ENCODE measurements at places on chromosomes 3 and 15. TPM values are rescaled to one million over a fixed set of nuclear protein-coding genes. Genes with fewer than 3 reads are reported as not detected.

GRCh38 chr15:27705056-27705455 lies 394.1 kb downstream of the OCA2 start:
- no peaks in the 10 kb centered on the region for H3K4me1 ChIP-seq
- H3K27me3 ChIP-seq, result no peaks in the 10 kb centered on the region
- DNase-seq, result no peak

- no peak overlapping the region for H3K4me3 ChIP-seq
- no peaks in the 10 kb centered on the region for H3K27me3 ChIP-seq
- DNase-seq, result no peak
- H3K4me1 ChIP-seq, result no peaks in the 10 kb centered on the region
Observed at GRCh38 chr3:55454611-55455010, 32.5 kb downstream of the WNT5A start.

GRCh38 chr3:70992131-70992530 lies 591.4 kb downstream of the FOXP1 start:
- H3K27ac ChIP-seq, result peak overlapping the region; percentile 47
- H3K4me3 ChIP-seq, result no peak overlapping the region
- H3K27me3 ChIP-seq, result no peaks in the 10 kb centered on the region
- peaks cover 60% of the 10 kb centered on the region for H3K4me1 ChIP-seq

GRCh38 chr3:196207833-196208607 lies 3.2 kb downstream of the ZDHHC19 start:
- H3K4me3 ChIP-seq, result peak overlapping the region; percentile 74
- no peaks in the 10 kb centered on the region for H3K36me3 ChIP-seq
- H3K27me3 ChIP-seq, result peaks cover 11% of the 10 kb centered on the region
- peak overlapping the region; percentile 63 for H3K27ac ChIP-seq
- DNase-seq, result peak; percentile 76
- peaks cover 16% of the 10 kb centered on the region for H3K4me1 ChIP-seq

GRCh38 chr15:33649217-33649933 lies 318.9 kb upstream of the CHRM5 start:
- DNase-seq, result no peak
- H3K4me3 ChIP-seq, result no peak overlapping the region
- H3K27me3 ChIP-seq, result no peaks in the 10 kb centered on the region
- H3K4me1 ChIP-seq, result no peaks in the 10 kb centered on the region
- peak overlapping the region; percentile 14 for H3K27ac ChIP-seq

GRCh38 chr15:49466119-49466518 lies 43.1 kb downstream of the FGF7 start:
- H3K4me3 ChIP-seq, result no peak overlapping the region
- DNase-seq, result no peak
- H3K36me3 ChIP-seq, result no peaks in the 10 kb centered on the region
- no peaks in the 10 kb centered on the region for H3K4me1 ChIP-seq
- no peak overlapping the region for H3K27ac ChIP-seq

GRCh38 chr3:126671521-126671920 lies 16.6 kb upstream of the TXNRD3 start:
- no peaks in the 10 kb centered on the region for H3K27me3 ChIP-seq
- peak; percentile 20 for DNase-seq
- H3K4me1 ChIP-seq, result peaks cover 6% of the 10 kb centered on the region
- H3K4me3 ChIP-seq, result no peak overlapping the region
- no peaks in the 10 kb centered on the region for H3K36me3 ChIP-seq

DNA sequence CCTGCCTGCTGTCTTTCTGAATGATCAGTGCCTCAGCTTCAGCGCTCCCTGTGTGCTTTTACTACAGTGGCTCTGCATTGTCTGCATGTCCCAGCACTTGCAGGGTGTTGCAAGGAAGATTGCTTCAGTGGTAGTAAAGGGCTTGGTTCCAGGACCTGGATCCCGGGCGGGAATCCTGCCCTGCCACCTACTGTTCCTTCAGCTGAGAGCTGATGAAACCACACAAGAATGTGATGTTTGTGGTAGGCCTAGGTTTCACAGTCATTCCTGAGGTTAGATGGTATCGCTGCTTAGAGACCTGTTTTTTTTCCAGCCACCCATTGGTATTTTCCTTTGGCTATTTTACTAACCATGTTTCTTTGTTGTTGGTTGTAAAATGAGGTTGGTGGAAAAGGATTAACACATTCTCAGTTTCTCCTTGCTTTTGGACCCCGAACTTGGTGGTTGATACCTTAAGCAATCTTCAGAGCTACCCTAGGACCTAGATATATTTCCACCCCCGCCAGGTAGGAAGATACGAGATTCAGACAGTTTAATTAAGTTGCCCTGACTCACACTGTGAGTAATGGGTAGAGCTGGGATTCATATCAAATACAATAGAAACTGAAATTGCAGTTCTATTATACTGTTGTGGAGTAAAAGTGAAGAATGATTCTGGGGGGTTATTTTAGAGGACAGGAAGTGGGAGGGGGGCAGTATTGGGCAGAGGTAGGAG lies 11.4 kb downstream of the GPR87 start:
- H3K27me3 ChIP-seq, result peaks cover 13% of the 10 kb centered on the region
- H3K27ac ChIP-seq, result peak overlapping the region; percentile 72
- peak; percentile 46 for DNase-seq

- H3K27ac ChIP-seq, result no peak overlapping the region
- DNase-seq, result no peak
- no peaks in the 10 kb centered on the region for H3K27me3 ChIP-seq
- H3K4me1 ChIP-seq, result peaks cover 30% of the 10 kb centered on the region
- H3K4me3 ChIP-seq, result no peak overlapping the region
- H3K36me3 ChIP-seq, result peaks cover 32% of the 10 kb centered on the region
Observed at GRCh38 chr3:14962762-14963161, 15.4 kb downstream of the NR2C2 start.

- peaks cover 18% of the 10 kb centered on the region for H3K4me1 ChIP-seq
- peak; percentile 64 for DNase-seq
- H3K36me3 ChIP-seq, result no peaks in the 10 kb centered on the region
- no peak overlapping the region for H3K27ac ChIP-seq
- H3K4me3 ChIP-seq, result no peak overlapping the region
- H3K27me3 ChIP-seq, result no peaks in the 10 kb centered on the region
Observed at GRCh38 chr15:85044251-85044853, 62.7 kb downstream of the PDE8A start.

GRCh38 chr15:81097890-81098280 lies 36.2 kb upstream of the CFAP161 start:
- peaks cover 36% of the 10 kb centered on the region for H3K27me3 ChIP-seq
- H3K4me1 ChIP-seq, result peaks cover 4% of the 10 kb centered on the region
- H3K27ac ChIP-seq, result no peak overlapping the region
- no peaks in the 10 kb centered on the region for H3K36me3 ChIP-seq
- no peak for DNase-seq

- no peak for DNase-seq
- H3K27ac ChIP-seq, result no peak overlapping the region
- H3K27me3 ChIP-seq, result no peaks in the 10 kb centered on the region
- no peak overlapping the region for H3K4me3 ChIP-seq
- H3K4me1 ChIP-seq, result no peaks in the 10 kb centered on the region
Observed at GRCh38 chr3:1677576-1678156, 421.0 kb upstream of the CNTN4 start.

- peaks cover 9% of the 10 kb centered on the region for H3K4me1 ChIP-seq
- no peaks in the 10 kb centered on the region for H3K27me3 ChIP-seq
- no peak overlapping the region for H3K27ac ChIP-seq
- no peaks in the 10 kb centered on the region for H3K36me3 ChIP-seq
- no peak for DNase-seq
Observed at GRCh38 chr3:25823314-25823713, 33.4 kb downstream of the OXSM start.

DNA sequence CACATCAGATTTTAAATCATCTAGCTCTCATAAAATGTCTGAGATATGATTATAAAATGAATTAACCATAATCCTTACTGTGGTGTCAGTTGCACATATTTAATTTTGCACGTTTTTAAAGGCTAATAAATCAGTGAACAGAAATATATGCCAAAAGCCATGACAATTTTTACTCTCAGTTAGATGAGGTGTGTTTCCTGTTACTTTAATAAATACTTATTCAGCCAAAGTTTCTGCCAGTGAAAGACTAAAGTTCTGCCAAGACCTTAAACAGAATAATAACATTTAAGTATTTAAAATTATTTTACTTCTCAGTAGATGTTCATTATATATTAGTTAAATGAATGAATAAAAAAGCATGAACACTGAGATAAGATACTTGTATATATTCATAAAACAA lies 1150.1 kb downstream of the NAALADL2 start:
- H3K27me3 ChIP-seq, result no peaks in the 10 kb centered on the region
- H3K4me3 ChIP-seq, result no peak overlapping the region
- H3K4me1 ChIP-seq, result no peaks in the 10 kb centered on the region
- no peak for DNase-seq
- H3K36me3 ChIP-seq, result no peaks in the 10 kb centered on the region

GRCh38 chr3:68703066-68703465 lies 229.3 kb downstream of the TAFA4 start:
- no peaks in the 10 kb centered on the region for H3K4me1 ChIP-seq
- DNase-seq, result no peak
- peaks cover 4% of the 10 kb centered on the region for H3K27me3 ChIP-seq
- no peaks in the 10 kb centered on the region for H3K36me3 ChIP-seq

The CSPG4 gene
- not detected for total RNA-seq

The MUC4 gene
- total RNA-seq, result 0.31 TPM

The CLSTN2 gene
- not detected for total RNA-seq
